ENCODE measurements at places on chromosomes 1 and 21.
A peak's percentile ranks its signal among the peaks of the same experiment; 100 is the strongest.

GRCh38 chr1:167344615-167345385 lies 124.1 kb downstream of the POU2F1 start:
- no peak for DNase-seq

GRCh38 chr1:113169591-113169990 lies 96.6 kb downstream of the LRIG2 start:
- DNase-seq: no peak

- no peak for DNase-seq
Observed at GRCh38 chr1:78060857-78061563, 15.2 kb downstream of the GIPC2 start.

DNA sequence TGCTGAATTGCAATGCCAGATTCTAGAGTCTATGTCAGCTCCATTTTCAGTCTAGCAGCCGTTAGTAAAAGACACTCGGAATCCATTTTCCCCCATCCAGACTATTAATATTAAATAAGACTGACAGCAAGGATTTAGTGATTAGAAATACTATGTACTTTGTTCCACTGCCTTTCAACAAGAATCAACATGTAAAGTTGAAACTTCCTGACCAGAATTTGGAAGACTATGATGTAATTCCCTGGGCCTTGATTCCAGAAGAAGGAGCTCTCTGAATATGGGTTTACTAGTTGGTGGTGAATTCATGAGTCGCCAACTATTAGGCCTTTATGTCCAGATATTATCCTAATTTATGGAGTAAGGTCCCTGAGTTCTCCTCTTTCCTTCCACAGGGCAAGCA lies 24.8 kb downstream of the KDM1A start:
- DNase-seq: no peak

DNA sequence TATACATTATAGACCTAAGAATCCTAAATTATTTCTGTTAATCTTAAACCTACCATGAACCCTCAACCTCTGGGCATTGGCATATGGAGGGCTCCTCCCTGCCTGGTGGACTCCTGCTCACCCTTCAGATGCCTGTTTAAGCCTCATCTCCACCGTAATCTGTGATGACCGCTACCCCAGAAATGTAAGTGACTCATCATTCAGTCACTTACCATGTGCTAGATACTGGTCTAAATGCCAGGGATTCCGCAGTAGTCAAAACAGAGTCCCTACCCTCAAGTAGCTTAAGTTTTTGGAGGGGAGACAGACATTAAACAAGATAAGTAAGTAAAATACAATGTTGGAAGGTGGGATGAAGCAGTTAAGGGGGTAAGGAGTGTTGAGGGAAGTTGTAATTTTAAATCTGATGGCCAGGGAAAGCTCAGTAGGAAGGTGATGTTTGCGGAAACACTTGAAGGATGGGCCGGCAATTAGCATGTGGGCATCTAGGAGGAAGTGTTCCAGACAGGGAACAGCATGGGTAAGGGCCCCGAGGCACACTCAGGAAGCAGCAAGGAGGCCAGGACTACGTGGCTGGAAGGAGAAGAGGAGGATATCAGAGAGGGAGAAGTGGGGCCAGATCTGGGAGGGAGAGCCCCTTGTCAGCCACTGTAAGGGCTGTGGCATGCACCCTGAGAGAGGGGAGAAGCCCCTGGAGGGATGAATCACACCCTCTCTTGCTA lies 141.7 kb upstream of the HOOK1 start:
- no peak for DNase-seq

DNA sequence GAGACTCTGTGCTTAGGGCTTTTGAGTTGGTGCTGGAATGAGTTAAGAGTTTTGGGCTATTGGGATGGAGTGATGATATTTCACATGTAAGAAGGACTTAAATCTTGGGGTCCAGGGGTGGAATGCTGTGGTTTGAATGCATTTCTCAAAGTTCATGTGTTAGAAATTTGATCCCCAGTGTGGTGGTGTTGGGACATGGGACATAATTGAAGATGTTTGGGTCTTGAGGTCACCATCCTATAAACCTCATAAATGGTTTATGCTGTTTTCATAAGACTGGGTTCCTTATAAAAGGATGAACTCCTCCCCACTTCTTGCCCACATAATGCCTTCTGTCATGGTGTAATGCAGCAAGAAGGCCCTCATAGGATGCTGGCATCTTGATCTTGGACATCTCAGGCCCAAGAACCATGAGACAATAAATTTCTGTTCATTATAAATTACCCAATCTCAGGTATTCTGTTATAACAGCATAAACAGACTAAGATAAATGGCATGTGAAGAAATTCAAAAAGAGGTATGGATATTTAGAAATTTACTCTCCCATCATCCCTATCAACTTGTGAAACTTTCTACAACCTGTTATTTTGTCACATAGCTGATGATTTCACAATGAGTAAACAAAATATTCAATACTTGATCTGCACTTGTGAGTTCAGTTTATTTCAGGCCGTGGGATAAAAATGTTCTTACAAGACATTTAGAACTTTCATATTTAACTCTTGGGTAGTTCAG lies 48.0 kb upstream of the NEK7 start:
- no peak for DNase-seq

GRCh38 chr21:37463083-37463801 lies 96.7 kb downstream of the DYRK1A start:
- DNase-seq: peak; percentile 27

GRCh38 chr1:167093846-167094516 lies at the start of gene STYXL2:
STYXL2 (plus strand) TSS chr1:167094075; CDS start chr1:167094850, 775 bp downstream.
- no peak for DNase-seq

GRCh38 chr1:9366943-9367780 lies 74.5 kb downstream of the SPSB1 start:
- no peak for DNase-seq

GRCh38 chr1:22331618-22332423 lies 119.8 kb upstream of the ZBTB40 start:
- DNase-seq: no peak

DNA sequence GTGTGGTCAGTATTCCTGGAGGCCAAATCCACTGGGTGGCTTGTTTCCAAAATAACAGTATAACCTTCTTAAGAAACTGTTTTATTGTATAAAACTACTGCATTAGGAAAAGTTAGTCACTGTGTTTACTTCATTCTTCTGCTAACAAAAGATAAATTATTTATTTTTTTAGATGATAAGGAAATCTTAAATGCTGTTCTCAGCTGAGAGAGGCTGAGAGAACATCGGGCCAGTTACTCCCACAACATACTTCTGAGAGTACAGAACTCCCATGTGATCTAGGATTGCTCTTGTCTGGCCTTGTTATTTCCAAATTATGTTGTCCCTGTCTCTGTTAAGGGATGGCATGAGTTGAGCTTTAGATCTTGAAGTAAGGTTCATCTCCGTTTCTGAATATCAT lies 96.7 kb upstream of the CXADR start:
- no peak for DNase-seq

DNA sequence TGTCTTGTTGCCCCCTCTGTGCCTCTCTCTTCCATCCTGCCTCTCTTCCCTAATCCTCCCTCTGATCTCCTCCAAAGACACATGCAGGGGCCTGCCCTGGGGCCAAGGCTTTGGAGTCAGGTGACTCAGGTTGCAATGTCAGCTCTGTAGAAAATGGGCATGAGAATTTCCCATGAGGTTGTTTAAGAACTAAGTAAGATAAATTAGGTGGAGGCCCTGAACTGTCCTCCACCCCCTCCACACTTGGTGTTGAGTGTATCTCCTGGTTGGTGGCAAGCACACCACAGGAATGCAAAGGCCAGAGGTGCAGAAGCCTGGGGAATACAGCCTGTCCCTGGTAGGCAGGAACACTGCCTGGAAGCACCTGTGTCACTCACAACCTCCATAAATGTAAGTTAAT lies 63.9 kb upstream of the GRIK3 start:
- DNase-seq: no peak

DNA sequence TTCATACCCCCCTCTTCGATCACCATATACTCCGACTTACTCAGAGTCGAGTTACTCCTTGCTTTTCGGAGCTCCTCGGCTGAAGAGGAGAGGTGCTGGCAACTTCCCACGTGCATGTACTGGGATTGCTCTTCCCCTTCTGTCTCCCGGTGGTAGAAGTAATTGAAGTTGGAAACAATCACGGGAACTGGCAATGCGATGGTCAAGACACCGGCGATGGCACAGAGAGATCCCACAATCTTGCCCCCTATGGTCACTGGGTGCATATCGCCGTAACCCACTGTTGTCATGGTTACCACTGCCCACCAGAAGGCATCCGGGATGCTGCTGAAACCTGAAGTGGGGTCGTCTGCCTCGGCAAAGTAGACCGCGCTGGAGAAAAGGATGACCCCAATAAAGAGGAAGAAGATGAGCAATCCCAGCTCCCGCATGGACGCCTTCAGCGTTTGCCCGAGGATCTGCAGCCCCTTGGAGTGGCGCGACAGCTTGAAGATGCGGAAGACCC lies 1.5 kb downstream of the KCNA3 start:
- DNase-seq: no peak

DNA sequence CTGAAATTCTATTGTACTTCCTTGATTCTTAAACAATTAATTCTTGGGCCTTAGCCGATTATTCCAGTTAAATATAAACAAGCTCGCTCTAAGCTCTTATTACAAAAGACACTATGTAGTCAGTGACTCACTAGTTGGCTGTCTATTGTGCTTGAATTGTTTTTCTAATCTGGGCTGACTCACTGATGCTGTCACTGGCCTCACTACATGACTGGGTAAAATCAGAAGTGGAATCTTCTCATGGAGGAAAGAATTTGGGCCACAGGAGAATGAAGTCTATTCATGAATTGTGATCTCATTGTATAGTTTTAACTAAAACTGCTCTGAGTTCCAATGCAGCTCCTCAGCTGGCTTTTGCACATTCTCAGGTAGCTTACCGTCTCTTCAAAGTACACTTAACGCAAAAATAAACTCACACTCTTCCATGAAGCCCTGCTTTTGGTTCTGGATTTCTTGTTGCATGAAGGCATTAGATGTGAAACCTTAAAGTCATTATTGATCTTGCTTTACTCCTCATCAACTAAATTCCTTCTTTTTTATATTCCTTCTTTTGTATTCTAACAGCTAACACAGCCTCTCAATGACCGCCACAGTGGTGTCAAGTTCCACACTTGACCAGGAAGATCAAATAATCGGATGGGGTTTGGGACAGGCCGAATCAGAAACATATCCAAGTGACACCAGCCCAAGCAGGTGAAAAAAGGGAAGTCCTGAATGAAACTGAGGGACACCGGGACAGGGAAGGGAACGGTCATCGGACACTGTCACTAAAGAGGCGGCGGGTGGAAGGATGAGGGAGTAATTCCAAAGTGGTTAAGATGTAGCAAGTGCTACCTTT lies 80.9 kb upstream of the LBR start:
- no peak for DNase-seq

GRCh38 chr1:111570781-111571181 lies 48.8 kb upstream of the RAP1A start:
- peak; percentile 4 for DNase-seq

DNA sequence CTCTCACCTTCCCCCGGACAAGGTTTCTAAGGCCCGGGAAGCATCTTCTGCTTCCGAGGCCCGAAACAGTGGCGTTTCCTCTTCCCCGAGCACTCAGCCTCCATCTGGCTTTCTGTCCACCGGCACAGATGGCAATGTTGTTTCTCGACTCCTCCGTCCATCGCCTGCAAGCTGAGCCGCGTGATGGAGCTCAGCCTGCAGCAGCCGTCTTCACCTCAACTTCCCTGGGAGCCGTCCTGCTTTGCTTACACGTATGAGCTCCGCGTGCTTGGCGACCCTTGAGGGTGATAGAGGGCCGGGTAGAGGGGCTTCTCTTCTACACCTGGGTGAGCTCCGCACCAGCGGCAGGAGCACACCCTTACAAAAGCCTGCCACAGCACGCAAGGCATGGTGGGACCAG lies 80.4 kb downstream of the AJAP1 start:
- no peak for DNase-seq

GRCh38 chr1:229380536-229381160 lies 37.8 kb upstream of the CCSAP start:
- no peak for DNase-seq

DNA sequence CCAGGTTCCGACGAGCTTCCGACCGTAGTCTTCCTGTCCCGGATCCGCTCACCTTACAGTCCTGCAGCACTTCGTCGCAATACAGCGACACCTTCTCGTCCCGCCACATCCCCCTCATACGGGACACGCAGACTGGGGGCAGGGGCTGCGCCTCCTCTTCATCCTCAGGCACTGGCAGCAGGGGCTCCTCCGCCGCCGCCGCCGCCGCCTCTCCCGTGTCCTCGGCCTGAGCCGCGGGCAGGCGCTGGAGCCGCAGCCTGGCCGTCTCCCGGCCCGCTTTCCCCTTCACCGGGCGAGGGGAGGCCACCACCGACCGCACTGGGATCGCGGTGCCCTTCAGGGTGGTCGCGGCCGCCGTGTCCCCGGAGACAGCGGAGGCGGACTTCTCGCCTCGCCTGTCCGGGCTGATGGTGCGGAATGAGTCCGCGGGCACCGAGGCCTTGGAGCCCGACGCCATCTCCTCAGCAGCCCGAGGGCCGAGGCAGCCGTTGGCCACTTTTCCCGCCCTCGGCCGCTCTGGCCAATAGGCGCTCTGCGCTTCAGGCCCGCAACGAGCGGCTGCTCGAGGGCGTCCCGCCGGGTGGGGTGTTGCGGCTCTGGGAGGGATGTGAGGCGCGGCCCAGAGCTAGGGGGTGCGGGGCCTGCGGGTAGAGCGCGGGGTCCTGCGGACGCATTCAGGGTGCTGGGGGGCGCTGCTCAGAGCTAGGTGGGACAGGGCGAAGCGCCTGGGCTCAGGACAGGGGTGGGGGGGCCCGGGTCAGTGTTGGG lies at the start of gene SHCBP1L:
Gene SHCBP1L (minus strand): TSS at position 490 of the 768 bp plus-strand sequence. CDS start 33 bp downstream, at position 457.
- DNase-seq: no peak

DNA sequence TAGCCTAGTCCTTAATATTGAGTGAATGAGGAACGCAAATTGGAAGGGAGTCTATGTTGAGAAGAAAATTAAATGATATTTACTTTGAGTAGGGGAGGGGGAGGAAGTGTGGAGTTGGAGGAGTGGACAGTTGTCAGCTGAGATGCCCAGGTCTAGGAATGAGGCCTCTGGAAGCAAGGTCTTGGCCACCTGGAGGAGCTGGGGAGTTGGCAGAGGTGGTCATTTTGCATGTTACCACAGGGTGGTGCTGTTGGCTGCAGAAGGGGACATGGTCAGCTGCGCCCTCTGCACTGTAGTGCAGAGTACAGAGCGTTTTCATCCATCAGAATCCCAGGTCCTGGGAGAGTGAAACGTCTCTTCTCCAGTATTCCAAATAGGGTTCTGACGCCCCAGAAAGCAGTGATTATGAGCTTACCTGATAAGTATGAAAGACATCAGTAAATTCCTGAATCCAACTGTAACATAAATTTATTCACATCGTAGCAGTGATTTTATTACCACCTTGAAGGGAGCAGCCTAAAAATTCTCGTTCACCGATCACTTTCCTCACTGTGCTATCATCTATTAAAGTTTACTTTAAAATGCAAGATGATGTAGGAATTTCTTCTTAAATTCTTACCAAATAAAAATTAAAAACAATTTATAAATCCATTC lies 13.8 kb downstream of the PARK7 start:
- peak; percentile 82 for DNase-seq

DNA sequence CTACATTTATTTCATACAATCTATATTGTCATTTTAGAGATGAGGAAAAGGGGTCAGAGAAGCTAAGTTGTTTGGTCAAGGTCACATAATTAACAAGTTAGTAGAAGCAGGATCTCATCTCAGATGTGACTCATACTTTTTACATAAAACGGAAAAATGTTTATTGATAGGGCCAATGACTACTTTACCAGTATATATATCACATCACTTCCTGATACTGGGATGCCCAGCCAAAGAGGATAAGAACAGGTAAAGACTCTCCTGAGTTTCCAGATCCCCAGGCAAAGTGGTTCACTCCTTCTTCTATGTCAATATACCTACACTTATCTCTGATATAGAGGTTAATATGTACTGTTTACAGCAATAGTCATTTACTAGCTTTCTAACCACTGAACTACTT lies 21.0 kb downstream of the YIPF1 start:
- DNase-seq: no peak
